Endothelial cell of umbilical vein (primary cell): ENCODE measurements at places on chromosomes 2 and 18. TPM values are rescaled to one million over a fixed set of nuclear protein-coding genes. Genes with fewer than 3 reads are reported as not detected.

The HOXD3 gene
- total RNA-seq: 15.3 and 20.9 TPM in 2 replicates

The TANC1 gene
- 86.3 and 99.4 TPM in 2 replicates for total RNA-seq

The OR6B2 gene
- not detected in 2 replicates for total RNA-seq

The ACMSD gene
- not detected in 2 replicates for total RNA-seq

The DNMT3A gene
- 67.0 and 71.7 TPM in 2 replicates for total RNA-seq

The CIB4 gene
- not detected in 2 replicates for total RNA-seq

The RNF125 gene
- 0.92 and 1.3 TPM in 2 replicates for total RNA-seq

The RAB17 gene
- total RNA-seq: 0.55 and 0.77 TPM in 2 replicates
